ENCODE measurements at places on chromosomes 2 and 18. TPM values are rescaled to one million over a fixed set of nuclear protein-coding genes. Genes with fewer than 3 reads are reported as not detected.

DNA sequence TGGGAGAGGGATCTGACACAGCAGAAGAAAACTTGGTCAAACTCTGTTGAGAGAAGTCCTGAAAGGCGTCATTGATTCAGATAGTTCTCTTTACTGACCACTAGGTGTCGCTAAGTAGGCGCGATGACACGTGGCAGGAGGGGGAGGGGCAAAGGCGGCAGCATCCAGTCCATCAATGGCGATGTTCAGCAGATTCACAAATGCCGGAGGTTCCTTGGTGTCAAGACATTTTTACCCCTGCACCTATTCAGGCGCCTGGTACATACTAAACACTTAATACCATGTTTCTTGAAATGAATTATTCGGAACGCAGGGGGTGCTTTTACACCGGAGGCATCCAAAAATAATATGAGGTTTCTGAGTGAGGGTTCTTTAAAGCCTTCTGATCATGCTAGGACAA lies 3.0 kb upstream of the PLEK start:
- peak; percentile 33 for DNase-seq

GRCh38 chr2:43086451-43087221 lies 139.8 kb downstream of the ZFP36L2 start:
- peak; percentile 100 for DNase-seq

DNA sequence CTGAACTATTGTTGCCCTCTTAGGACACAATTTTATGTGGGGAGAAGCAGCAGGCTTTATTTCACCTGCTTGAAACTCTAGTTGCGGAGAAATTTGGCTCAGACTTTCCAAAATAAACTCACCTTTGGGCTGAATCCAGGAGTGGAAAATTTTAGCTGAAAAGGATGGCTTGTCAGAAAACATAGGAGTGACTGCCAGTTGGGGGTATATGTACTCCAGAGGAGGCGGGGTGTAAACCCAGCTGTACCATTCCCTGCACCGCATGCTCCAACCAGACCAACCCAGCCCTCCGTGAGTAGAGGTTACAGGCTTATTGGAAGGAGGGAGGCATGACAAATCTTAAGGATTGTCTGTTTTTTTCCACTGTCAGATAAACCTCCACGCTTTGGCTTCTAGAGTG lies 53.8 kb downstream of the PRKCE start:
- DNase-seq = no peak

- no peak for DNase-seq
These were observed 160.0 kb downstream of the RNF152 start for GRCh38 chr18:61732854-61733253.

- DNase-seq = no peak
These were observed 34.1 kb upstream of the STAT1 start for GRCh38 chr2:191048073-191048472.

- DNase-seq = no peak
These were observed 597.7 kb upstream of the RAB6C start for GRCh38 chr2:129381789-129382188.

DNA sequence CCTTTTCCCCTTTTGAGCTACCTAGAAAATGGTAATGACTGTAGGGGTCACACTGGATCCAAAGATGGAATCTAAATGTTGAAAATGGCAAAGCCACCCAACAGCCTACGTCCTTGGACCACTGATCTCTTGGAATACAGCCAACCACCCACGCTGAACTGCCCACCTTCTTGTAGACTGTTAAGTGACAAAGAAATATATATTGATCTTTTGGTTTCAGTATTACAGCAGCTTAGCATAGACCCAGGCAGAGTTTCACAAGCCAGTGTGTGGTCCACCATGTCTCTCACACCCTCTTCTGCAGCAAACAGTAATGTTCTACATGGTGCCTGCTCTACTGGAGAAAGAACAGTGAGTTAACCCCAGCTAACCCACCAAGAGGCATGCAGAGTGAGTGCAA lies 20.2 kb downstream of the CACNB4 start:
- DNase-seq = no peak

GRCh38 chr2:131156452-131157149 lies 51.5 kb downstream of the PLEKHB2 start:
- DNase-seq = no peak

- DNase-seq = no peak
These were observed 56.2 kb downstream of the EDAR start for GRCh38 chr2:108932736-108933332.

GRCh38 chr18:78984941-78985784 lies 5.5 kb downstream of the SALL3 start:
- DNase-seq = no peak

GRCh38 chr2:9668687-9669345 lies 38.0 kb upstream of the YWHAQ start:
- no peak for DNase-seq

DNA sequence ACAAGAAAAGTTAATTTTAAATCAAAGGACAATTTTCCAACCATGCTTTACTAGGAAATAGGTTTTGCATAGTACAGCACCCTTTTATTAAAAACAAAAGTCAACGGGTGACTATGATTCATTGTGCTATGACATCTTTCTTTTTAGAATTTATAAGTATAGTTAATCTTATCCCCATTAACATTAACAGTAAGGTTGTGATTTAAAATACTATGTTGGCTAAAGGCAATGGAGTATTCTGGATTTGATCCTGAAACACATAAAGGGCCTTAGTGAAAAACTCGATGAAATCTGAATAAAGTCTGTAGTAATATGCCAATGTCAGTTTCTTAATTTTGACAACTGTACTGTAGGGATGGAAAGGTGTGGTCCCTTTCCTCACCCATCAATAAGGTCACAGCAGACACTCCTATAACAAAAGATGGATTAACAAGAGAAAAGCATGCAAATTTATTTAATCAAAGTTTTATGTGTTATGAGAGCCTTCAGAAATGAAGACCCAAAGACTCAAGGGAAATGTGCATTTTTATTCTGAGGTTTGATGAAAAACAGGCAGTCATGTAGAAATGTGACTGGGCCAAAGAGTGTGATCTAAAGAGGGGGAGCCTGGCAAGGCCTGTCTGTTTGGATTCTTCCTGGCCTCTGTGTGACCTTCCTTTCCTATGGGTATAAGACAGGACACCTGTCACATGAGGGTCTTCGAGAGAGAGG lies 731.4 kb downstream of the TSN start:
- no peak for DNase-seq

- no peak for DNase-seq
These were observed 88.4 kb upstream of the AFF3 start for GRCh38 chr2:100230754-100231153.

DNA sequence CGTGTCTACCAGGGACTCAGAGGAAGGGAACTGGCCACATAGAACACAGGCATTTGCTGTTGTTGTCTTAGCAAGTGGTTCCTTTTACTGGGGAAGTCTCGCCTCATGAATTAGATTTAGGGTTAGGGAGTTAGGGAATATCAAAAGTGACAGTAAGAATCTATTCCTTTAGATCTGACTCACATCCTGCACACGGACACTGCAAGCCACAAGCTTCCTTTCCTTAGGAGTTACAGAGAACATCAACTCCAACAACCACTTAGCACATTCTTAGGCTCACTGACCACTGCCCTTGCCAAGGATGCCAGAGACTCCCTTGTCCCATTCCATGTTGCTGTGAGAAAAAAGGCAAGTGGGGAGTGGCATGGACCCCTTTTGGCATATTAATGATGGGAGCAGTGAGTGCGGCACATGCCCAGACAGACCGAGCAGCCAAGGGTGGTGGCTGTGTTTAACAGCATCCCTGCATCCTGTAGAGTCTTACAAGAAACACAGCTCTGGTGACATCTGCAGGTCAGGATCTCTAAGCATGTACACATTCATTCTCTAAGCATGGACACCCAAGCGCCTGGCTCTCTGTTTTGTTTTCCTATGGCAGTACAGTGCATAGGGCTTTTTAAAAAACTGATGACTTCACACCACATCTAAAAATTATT lies 745.6 kb upstream of the RAB6C start:
- no peak for DNase-seq

GRCh38 chr18:5158587-5158986 lies 38.5 kb downstream of the AKAIN1 start:
- no peak for DNase-seq

DNA sequence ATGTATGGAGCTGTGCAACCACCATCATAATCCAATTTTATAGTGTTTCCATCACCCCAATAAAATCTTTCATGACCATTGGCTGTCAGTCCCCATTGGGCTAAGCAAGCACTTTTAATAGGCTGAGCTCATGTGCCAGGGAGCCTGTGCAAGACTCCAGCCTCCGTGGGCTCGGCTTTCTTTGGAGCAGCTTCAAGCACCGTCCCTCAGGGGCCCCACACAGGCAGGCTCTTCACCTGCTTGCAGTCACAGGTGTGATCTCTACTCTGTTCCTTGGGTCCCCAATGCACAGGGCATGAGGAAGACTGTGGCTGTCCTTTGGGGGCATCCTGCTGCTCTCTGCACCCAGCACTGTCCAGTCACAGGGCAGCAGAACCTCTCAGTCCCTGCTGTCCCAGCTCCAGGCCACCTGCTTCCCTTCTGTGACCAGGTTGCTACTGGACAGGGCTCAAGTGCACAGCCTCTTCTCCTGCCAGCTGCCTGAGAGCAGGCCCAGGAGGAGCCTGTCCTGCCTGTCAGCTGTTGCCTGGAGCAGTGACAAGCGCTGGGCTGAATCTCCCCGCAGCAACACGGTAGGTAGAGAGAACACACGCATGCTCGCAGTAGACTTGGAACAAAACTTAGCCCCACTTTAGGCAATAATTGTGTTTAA lies 40.7 kb upstream of the TMEM131 start:
- DNase-seq = no peak

DNA sequence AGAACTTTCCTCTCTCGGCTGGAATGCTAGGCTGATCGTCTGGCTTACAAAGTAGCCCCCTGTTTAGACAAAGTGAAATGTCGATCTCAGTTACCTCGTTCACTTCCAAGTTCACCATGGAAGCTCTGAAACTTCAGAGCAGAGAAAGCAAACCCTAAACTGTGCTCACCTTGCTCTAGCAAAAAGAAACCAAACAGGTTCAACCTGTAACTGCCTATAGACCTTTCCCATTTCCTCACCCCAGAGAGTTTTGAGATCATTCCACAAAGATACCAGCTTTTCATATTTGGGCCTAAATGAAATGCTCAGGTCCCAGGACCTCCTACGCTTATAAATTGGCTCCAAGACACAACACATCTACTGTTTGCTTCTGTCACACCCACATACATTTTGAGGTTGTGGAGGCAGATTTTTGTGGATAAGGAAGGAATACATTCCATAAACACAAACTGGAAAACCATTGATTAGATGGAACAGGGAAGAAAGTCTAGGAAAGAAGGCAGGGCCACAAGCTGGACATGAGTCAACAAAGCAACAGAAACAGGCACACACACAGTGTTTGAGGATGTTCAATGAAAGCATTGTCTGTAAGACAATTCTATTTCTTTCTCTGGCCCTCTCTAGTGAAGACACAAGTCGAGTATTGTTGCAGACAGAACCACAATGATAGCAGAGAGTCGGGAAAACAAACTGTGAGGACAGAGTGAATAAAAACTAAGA lies 52.8 kb upstream of the TGIF1 start:
- DNase-seq = peak; percentile 83

CD226 gene
- 0.13 TPM for total RNA-seq

SLC35F5 gene
- 41.6 TPM for total RNA-seq

SLC35G4 gene
- total RNA-seq = not detected

FOXD4L1 gene
- total RNA-seq = 0.43 TPM

ECEL1 gene
- not detected for total RNA-seq

YES1 gene
- total RNA-seq = 111 TPM

GBX2 gene
- not detected for total RNA-seq

Data from PC-9 (cell line).